Activated CD4-positive, alpha-beta T cell treated with anti-CD3 and anti-CD28 coated beads, Interleukin-2, Interleukin-6, amounts not matched to agents 100 ng/mL and 50 ng/mL, durations not matched to agents 16 hours and 8 hours (primary cell): ENCODE measurements at places on chromosomes 7 and 10.

- DNase-seq = no peak
These were observed 949.7 kb upstream of the C7orf33 start for GRCh38 chr7:147640821-147641220.

GRCh38 chr7:113367041-113367586 is 248.8 kb upstream of the SMIM30 start:
- DNase-seq = no peak

DNA sequence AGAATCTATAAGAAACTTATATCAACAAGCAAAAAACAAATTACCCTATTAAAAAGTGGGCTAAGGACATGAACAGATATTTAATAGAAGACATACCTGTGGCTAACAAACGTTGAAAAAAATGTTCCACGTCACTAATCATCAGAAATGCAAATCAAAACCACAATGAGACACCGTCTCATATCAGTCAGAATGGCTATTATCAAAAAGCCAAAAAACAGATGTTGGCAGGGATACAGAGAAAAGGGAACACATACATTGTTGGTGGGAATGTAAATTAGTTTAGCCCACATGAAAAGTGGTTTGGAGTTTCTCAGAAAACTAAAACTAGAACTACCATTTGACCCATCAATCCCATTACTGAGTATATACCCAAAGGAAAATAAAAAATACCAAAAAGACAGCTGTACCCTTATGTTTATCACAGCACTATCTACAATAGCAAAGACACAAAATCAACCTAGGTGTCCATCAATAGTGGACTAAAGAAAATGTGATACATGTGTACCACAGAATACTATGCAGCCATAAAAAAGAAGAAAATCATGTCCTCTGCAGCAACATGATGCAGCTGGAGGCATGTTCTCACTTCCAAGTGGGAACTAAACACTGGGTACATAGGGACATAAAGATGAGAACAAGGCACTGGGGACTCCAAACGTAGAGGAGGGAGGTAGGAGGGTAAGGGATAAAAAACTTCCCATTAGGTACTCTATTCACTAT is 83.8 kb upstream of the TMEM168 start:
- no peak for DNase-seq

GRCh38 chr10:15146366-15146765 is 22.1 kb downstream of the NMT2 start:
- DNase-seq = no peak

- no peak for DNase-seq
These were observed 57.6 kb downstream of the CNNM2 start for GRCh38 chr10:102975483-102976379.

GRCh38 chr10:71131508-71132088 is 80.8 kb upstream of the UNC5B start:
- DNase-seq = no peak
